SJSA1 (cell line): ENCODE measurements at places on chromosomes 11 and 22. TPM values are rescaled to one million over a fixed set of nuclear protein-coding genes. Genes with fewer than 3 reads are reported as not detected.

- DNase-seq: no peak
Measured at GRCh38 chr11:64764753-64765152, 5.0 kb upstream of the PYGM start.

GRCh38 chr11:27485930-27486773, 13.6 kb upstream of the LGR4 start:
- DNase-seq: peak; percentile 59

DNA sequence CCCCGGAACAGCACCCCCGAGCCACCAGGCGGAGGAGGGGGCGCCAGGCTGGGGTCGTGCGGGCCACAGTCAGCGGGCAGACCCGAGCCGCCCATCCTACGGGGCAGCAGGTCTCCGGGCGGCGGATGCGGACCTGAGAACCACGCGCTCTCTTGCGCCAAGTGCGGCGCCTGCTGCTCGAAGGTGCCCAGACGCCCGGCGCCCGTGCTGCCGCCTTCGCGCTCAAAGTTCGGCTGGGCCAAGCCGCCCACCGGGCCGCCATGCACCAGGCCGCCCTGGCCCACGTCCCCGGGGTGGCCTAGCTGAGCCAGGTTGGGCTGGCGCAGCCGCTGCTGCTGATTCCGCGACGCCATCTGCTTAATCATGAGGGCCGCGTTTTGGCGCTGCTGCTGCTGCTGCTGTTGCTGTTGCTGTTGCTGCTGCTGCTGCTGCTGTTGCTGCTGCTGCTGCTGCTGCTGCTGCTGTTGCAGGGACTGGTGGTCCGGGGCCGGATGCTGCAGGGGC, 3.0 kb downstream of the MN1 start:
- no peak for DNase-seq

DNA sequence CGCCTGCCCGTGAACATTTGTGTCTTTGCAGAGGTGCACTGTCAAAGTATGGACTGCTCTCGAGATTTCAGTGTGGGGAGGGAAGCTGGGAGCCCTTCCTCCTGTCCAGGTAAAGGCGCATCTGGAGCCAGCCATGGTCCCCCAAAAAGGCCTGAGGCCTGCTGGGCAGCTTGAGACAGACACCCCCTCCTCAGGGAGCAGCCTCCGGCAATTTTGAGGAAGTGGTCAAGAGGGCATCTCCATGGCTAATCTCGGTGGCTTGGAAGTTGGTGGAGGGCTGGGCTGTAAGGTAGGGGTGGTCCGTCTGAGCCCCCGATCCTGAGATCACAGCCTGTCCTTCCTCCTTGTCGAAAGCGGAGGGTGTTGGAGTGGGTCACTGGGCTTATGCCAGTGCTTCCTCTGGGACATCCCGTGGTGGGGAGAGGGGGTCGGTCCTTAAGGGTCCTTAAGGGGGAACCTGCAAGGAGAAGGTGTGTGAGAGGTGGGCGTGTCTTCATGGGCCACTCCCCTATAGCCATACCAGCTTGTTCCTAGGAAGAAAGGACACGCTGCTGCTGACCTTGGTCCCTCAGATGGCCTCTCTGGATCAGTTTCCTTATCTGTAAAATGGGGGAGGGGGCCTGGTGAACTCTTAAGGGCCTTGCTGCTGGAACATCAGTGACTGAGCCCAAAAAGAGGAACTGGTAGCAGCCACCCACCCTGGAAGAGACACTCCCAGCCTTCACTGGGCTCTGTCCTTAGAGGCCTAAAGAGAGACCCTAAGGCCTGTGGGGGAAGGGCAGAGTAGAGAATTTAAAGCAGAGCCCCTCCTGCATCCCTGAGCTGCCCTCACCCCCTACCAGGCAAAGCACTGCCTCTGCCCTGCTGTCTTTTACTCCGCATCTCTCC, 2.6 kb downstream of the KCNC1 start:
- DNase-seq: no peak

DNA sequence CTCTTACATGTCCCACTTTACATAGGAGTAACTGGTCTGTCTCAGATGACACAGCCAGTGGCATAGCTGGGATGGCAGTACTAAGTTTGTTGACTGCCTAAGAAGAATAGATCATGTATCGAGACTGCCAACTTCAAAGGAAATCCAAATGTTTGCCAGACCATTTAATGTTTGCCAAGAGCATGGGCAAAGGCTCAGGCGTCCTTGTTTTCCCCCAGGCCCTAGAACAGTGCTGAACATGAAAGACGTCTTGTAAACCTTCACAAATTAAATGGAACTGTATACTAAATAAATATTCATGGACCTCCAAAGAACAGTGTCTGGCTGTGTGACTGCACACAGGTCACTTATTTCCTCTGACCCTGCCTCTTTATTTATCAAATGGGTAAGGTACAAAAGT, 234.7 kb upstream of the CCDC90B start:
- no peak for DNase-seq

- DNase-seq: no peak
Measured at GRCh38 chr11:119011476-119012053, 6.6 kb downstream of the RPS25 start.

DNA sequence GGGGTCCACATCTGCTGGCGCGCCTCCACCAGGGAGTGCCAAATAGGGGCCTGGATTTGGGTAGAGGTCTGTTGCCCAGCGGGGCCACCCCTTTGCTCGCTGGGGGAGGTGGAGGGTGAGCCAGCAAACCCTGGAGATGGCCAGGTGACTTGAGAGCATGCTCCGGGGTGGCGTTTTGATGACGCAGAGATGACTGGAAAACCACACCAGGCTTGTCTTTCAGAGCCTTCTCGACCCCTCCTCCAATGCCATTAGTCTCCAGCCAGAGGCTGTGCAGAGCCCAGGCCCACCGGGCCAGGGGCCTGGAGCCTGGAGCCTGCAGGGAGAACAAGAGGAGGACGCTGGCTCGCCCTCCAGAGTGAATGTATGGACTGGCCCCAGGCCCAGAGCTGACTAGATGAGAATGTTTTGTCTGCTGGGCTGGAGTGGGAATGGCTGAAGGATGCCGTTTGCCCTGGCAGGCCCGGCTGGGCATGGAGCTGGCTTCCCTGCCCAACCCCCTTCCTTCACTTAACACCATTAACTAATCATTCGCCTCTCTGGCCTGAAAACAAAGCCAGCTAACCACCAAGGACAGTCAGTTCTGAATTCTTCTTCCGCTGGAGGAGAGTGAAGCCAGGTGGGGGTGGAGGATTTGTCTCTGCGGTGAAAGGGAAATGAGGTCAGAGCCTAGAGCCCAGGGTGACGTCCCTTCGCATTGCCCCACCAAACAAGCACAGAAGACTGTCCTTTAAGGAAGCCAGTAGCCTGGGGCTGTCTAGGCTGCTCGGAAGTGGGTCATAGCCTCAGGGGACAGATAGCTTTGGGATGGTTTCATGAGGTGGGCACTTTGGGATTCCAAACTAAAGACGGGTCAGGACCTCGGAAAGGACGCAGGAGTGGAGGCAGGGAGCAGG, 1.6 kb upstream of the MCAM start:
- DNase-seq: peak; percentile 8

- peak; percentile 56 for DNase-seq
Measured at GRCh38 chr22:26892166-26893041, 235.0 kb downstream of the MIAT start.

GRCh38 chr22:20546541-20546950, 39.1 kb downstream of the MED15 start:
- no peak for DNase-seq

DNA sequence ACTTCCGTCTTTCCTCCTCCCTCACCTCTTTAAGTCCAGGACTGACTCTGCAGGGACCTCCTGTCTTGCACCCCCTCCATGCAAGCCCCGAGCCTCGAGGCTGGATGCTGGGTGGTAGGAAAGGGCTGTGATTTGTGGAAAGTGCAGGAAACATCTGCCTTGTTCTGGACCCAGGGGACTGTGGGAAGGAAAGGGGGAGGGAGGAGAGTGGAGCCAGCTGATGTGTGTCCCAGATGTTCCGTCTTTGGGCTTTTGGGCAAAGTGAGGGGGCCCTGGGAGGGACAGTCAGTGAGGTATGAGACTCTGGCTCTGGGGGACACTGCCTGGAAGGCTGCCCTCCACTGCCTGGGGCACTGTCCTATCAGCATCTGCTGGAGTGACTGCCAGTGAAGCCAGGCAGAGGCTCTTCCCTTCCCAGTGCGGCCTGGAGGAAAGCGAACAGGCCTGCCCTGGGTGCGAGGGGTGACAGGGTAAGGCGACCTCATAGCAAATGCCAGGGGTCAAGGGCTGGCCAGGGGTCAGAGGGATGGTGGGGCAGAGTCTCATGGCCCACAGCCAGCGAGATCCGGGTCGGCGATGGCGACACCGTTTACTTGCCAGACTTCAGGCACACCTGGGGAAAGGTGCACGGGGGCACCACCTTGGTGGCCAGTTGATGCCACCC, 1.7 kb downstream of the MRGPRD start:
- DNase-seq: peak; percentile 61

- DNase-seq: no peak
Measured at GRCh38 chr11:61524963-61525587, 16.5 kb downstream of the LRRC10B start.

DNA sequence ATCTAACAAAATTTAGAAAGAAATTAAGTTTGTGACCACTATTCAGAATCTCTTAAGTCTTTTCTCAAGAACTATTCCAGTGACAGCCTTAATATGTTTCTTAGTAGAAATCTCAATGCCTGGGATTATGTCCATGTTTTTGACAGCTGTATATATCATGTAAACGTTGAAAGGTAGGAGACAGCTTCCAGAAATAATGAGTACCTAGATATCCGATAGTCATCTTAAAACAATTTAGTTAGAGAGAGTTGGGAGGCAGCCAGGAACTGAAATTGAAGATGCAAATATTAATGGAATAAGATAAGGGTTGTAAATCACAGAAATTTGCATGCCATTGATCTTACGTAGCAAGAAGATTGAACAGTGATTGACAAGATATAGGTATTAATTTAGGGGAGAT, 955.2 kb downstream of the JRKL start:
- DNase-seq: no peak

MEI1 gene
- 0.08 TPM in 1 of 2 replicates, not detected in the other for total RNA-seq

GSTT4 gene
- not detected in 2 replicates for total RNA-seq

CABP4 gene
- total RNA-seq: not detected in 2 replicates

TCN1 gene
- total RNA-seq: not detected in 2 replicates
